NCI-H1105 treated with DMSO at 0.1 percent for 48 hours (cell line): ENCODE measurements at places on chromosomes 1 and 21.

- DNase-seq: no peak
Measured at GRCh38 chr1:55716610-55717009, 501.4 kb upstream of the USP24 start.

- DNase-seq: no peak
Measured at GRCh38 chr1:200733907-200734306, 4.8 kb upstream of the CAMSAP2 start.

GRCh38 chr1:186782791-186783190, 46.0 kb upstream of the PLA2G4A start:
- no peak for DNase-seq

DNA sequence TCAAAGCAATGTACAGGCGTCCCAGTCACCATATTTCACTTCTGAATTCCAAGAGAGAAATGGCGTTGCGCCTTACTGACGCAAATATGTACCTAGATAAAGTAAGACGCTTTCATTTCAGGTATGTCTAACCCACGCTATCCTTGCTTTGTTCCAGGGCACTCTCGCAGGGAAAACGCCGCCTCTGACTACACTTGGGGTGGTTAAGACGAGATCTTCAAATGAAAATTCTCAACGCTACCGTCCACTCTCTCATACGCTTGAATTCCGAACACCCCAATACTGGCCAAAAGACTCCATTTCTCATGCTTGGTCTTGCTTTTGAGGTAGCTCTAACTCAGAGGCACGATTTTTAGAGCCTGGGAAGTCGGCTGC, 736 bp upstream of the ZMPSTE24 start:
- DNase-seq: peak; percentile 82

DNA sequence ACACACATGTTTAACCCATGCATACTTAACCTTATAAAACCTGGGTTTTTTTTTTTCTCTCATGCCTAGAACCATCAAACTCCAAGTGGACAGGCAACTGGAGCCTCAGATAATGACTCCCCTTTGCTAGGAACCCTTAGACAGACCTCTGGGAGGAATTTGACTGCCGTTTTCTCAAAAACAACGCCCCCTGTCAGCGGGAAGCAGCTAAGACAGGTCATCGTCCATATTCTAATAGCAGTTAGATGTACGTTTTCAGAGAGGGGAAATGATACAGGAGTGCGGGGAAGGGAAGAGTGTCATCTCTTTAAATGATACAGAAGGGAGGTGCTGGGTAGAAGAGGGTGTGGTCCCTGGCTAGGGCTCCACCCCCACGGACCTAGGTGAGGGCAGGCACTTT, 34.7 kb downstream of the LRRC3 start:
- DNase-seq: no peak

DNA sequence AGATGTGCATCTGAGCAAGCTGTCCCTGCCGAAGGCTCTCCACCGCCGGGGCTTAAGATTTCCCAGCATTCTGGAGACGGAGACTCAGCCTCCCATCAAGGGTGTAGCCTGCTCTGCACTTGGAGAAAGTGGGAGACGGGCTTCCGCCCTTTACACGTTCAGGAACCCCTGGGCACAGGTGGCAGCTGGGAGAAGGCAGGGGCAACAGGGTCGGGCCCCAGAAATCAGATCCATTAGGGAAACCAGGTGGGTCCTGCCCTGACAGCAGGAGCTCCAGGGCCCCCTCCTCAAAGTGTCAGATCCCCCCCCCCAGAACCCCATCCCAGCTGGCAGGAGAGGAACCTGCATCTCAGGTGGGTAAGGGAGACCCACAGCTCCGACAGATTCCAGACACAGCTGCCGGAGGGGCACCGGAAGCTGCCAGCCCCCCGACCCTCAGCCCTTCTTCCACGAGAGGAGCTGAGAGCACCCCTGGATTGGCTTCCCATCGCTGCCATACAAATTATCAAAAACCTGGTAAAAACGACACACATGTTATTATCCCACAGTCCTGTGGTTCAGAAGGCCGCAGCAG, 236.6 kb downstream of the NPHP4 start:
- no peak for DNase-seq

DNA sequence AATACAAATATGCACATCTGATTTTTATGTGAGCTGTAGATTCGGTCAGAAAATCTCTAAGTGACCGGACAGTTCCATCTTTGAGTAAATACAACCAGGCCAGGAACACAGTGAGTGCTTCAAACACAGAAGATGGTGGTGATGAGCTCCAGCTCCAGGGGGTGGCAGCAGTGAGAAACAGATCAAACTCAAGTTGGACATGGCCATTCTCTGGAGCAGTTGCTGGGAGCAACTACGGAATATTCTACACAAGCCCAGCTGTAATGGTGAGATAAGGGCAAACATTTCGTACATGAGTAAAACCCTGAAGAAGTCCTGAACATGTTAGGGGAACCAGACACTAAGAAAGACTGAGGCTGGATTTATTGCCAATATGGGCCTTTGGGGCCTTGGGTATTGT, 100.7 kb downstream of the BARHL2 start:
- peak; percentile 57 for DNase-seq

GRCh38 chr1:46969014-46969619, 27.8 kb upstream of the CYP4A11 start:
- DNase-seq: no peak

DNA sequence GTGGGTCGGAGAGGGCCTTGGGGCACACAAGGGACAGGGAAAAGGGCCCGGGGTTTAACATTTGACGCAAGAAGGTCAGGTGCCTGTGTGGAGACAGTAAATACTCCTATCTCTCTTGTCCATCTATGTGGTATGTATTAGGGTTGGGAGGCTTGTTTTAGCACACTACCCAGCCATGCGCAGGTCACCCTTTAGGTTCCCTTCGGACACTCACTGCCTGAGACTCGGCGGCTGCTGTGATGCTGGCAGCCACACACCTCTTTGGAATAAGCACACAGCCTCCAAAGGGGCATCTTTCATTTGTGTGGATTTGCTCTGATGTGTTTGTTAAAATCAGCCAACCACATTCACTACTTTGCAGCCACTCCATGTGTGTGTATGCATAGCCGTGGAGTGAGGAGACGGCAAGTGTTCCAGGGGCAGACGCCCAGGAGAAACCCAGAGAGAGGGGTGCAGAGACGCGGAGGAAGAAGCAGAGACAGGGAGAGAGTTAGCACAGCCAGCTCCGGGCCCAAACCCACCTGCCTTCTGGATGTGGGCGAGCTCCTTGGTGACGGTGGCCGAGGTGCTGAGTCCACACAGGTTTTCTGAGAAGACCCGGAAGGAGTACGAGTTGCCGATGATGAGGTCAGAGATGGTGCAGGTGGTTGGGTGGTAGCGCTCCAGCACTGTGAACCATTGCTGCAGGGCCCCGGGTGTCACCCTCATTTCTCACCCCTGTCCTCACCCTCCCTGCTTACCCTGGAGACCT, 5.7 kb downstream of the MYBPH start:
- DNase-seq: no peak

DNA sequence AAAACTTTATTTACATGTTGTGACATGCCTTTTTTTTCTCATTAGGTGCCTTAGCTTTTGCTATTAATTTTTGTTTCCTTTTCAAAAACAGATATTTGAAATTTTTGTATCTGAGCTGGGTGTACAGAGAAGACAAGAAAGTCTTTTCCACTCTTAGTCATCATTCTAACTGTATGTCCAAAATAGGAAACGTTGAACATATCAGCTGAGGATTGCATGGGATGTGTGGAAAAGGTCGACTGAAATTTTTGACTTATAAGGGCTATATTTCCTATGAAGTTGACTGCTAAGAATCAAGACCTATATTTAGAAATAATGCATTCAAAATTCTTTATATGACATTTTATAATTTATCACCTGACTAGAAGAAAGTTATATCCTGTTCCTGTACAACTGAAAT, 270.0 kb upstream of the ZRANB2 start:
- no peak for DNase-seq

DNA sequence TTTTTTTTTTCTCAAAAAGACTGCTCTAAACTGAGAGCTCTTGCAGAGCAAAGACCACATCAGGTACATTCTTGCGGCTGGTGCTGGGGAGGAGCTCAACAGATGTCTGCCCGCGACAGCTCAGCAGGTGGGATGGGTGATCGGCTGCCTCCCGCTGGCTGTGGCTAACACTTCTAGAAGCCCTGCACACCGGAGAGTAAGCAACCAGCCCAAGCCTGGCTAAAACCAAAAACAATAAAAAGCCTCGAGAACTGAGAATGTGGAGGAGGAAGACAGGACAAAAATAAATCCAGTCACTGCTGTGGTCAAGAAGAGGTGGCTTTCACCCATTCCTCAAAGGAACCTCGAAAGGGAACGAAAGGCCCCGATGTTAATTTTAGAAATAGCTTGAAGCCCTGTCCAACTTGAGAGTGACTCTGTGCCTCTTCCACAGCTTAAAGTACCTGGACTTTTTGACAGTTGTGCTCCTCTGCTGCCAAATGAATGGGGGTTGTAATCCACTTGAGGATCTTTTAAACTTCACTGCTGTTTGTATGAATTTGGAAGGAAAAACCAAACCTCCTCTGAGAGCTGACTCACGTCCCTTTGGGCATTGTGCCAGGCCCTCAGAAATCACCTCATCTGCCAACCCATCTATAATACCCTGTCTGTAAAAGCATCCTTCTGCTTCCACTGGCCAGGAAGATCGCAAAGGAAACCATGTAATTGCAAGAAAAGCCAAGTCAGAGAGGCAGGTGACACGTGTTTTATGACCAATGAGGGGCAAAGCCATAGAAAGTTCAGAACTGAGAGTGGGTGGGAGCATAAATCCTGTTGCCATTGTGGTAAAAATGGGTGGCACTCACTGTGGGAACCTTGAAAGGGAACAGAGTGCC, 78.6 kb downstream of the KCNN3 start:
- peak; percentile 58 for DNase-seq

DNA sequence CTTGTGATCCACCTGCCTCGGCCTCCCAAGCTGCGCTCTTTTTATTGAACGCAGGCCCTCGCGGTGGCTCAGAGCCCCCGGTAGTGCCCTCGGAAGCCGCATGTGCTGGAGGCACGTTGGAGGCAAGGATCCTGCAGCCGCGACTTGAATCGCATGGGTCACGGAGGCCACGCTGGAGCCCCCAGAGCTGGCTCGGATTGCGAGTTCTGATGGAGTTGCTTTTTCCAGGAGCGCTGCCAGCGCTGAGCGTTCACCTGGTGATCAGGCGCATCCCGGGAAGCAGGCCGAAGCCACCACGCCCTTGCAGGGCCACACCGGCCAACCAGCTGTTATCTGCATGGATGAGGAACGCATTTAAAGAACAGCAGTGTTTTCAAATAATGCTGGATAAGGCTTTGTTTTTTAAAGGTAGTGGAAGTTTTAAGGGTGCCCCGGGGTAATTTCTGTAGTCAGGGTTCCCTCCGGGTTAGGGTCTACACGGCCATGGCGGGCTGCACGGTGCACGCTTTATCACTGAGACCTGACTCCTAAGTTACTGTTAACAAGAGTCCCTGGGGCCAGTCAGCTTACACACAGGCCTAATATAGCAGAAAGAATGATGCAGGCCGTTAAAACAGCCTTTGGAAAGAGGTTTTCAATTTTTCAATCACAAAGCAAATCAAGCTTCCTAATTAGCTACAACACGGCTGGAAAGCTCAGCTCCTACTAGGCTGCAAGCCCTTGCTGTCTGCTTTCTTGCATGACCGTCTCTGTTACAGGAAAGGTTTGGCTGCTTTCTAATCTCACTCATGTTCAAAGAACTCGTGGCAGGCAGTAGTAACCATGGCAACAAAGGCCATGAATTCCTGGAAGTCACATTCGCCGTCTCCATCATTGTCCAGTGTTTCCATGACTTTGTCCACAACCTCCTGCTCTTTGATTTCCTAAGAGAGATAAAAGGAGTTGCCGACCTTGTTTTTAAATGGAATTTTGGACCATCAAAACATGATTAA, 6.0 kb downstream of the S100B start:
- DNase-seq: no peak

- no peak for DNase-seq
Measured at GRCh38 chr1:158800526-158800925, 19.5 kb upstream of the OR6N2 start.

DNA sequence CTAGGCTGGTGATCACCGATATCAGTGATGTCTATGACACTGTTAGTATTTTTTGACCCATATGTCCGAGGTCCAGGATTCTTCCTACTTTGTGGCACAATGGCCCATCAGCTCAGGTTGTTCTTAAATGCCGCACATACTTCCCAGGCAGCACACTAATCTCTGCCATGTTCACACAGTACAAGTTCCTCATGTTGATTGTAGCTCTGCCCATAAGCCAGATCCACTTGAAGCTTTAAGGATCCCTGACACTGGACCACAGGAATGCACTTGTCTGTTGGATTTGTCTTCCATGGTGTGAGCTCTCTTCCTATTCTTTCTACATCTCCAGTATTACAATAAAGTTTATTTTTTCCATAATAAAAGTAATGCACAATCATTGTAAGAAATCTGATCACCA, 69.5 kb downstream of the DDX20 start:
- DNase-seq: no peak

- no peak for DNase-seq
Measured at GRCh38 chr21:31201144-31201543, 142.9 kb downstream of the TIAM1 start.

- no peak for DNase-seq
Measured at GRCh38 chr1:180524160-180524914, 22.0 kb upstream of the ACBD6 start.

DNA sequence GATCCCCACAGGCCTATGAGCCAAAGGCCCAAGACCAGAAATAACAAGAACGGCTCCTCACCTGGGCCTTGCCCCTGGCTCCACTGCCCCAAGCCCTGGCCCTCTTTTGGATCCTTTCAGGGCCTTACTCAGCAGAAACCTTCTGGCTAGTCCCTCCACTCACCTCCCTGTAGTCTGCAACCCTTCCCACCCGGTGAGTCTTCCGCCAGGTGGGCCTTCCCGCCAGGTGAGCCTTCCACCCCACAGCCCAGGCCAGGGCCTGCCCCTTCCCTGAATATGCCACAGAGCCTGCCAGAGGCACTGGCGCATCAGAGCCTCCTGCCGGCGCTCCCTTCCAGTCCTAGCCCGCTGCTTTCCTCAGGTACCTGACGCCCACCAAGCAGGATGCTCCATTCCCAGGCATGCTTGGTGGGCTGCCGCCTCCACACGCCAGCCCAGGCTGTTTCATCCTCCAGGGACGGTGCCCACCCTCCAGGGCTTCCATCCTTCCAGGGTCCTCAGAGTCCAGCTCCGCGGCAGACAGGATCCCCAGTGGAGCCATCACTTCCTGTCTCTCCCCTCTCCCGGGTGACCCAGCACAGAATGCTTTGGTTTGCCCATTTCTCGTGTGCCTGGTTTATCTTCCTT, 20.9 kb downstream of the LHX4 start:
- no peak for DNase-seq

DNA sequence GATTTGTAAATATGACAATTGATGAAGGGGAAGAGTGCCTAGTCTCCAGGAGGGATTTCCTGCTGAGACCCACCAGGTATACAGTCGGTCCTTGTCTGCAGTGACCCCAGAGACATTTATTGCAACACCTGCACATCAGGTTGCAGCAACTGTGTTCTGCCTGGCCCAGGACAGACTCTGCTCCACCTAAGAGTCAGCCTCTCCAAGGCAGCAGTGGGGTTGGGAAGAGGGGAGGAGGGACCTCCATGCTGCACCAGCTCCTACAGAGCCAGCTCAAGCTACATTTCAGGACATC, 120.4 kb upstream of the IRF2BP2 start:
- DNase-seq: no peak
